Glutamatergic neuron (in vitro differentiated cells): ENCODE measurements at places on chromosomes 1 and 21.

GRCh38 chr1:20389571-20389970 is 96.4 kb downstream of the CAMK2N1 start:
- DNase-seq, result no peak

DNA sequence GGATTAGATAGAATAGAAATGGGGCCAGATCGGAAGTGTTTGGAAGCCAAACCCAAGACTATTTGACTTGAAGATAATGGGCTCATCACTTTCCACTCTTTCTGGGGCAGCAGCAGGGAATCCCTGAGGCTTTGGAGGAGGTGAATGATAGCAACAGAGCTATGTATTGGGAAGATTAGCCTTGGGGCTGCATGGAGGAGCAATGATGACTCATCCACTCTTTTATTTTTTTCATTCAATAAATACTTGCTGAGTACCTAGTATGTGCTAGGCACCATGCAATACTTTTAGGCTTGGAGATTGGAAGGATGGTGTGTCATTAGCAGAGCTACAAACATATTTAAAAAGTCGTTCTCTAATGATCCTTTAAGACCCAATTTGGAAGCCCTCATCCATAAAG is 166.9 kb upstream of the FOXD3 start:
- DNase-seq, result no peak

- DNase-seq, result peak; percentile 64
These were observed 4.0 kb upstream of the GPR3 start for GRCh38 chr1:27388337-27389005.

DNA sequence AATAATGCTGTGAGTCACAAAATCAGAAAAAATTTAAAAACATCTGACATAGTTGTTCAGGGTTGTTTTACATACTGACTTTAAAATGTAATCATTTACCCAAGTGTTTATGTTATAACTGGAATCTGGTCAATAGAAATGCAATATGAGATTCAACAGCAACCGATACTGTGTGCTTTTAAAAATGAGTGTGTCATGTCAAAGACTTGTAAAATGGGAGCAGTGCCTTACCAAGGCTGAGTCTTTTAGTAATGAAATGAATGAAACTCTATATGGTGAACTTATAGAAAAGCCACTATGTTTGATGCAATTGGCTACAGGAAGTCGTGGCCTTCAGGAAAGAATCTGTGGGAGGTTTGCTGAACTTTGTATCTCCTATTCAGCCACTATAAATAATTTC is 570.2 kb downstream of the DPYD start:
- DNase-seq, result no peak

DNA sequence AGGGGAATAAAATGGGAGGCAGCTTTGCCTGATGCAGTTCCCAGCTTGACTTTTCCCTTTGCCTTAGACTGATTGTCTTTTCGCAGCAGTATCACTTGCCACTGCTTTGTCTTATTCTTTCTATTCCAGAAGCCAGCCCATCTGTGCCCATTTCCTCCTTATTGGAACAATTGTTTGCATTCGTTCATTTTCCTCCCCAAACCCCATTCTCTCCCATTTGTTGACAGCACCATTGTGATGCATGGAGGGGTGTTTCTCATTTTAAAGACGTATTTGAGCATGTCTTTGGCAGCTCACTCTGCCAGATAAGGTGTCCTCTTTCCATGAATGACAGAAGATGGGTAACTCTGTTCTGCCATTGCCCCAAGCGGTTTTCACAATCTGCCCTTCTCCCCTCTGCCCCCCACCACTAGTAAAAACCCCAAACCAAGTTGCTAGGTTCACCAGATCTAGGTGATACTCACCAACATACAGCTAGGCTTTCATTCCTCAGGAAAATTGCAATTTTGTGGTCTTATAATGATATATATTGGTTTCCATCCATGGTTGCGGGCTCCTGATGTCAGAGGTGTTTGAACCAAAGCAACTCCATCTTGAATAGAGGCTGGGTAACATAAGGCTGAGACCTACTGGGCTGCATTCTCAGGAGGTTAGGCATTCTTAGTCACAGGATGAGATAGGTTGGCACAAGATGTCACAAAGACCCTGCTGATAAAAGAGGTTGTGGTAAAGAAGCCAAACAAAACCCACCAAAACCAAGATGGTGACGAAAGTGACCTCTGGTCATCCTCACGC is 30.8 kb downstream of the SERBP1 start:
- DNase-seq, result no peak

DNA sequence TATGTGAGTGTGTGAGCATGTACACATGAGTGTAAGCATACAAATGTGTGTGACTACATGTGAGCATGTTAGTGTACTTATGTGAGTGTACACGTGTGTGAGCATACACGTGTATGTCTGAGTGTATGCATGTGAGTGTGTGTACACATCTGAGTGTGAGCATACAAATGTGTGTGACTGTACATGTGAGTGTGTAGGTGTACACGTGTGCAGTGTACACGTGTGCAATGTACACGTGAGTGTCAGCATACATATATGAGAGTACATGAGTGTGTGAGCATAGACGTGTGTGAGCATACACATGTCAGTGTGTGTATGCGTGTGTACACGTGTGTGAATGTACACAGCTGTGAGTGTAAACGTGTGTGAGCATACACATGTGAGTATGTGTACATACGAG is 170.6 kb downstream of the HUNK start:
- DNase-seq, result no peak

- no peak for DNase-seq
These were observed 21.9 kb upstream of the NEK2 start for GRCh38 chr1:211697356-211697755.

GRCh38 chr1:3066826-3067225 is 2.2 kb upstream of the PRDM16 start:
- DNase-seq, result peak; percentile 9

GRCh38 chr1:113140588-113141446 is 67.8 kb downstream of the LRIG2 start:
- DNase-seq, result peak; percentile 66

GRCh38 chr1:90717356-90717664 is 208 bp upstream of the BARHL2 start:
- peak; percentile 35 for DNase-seq

DNA sequence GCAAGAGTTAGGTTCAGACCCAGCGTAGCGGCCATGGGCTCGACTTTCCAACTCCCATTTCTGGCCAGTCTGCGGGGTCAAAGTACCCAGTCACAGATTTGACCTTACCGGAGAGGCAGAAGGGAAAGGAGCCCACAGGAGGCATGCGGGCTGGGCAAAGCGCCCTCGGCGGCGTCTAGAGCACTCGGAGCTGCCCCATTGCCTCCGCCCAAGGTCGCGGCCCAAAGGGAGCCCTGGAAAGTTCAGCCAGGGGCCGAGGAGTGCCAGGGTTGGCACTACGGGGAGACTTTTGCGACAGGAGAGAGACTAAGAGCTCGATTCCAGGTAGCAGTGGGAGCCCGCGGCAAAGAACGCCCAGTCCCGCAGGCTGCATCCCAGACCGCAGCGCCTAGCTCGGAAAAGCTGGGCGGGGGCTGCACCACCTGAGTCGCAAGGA is 896 bp downstream of the KANK4 start:
- no peak for DNase-seq

DNA sequence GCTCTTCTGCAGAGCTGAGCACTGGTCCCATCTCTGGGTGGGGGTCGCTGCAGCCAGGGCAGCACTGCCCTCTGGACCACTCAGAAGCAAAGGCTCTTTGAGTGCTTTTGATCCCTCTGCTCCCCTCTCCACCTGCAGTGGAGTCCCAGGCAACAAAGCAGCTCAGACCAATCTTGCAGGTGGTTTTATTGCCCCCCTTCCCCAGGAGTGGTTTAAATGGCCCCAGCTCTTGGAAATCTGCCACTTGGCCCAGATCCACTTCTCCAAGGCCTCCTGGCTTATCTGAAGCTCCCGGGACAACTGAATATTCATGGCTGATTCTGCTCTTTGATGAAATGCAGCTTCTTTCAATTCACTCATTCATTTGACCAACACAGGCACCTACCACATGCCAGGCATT is 2.7 kb downstream of the STUM start:
- DNase-seq, result no peak
